ENCODE measurements at places on chromosomes 13 and 19.

DNA sequence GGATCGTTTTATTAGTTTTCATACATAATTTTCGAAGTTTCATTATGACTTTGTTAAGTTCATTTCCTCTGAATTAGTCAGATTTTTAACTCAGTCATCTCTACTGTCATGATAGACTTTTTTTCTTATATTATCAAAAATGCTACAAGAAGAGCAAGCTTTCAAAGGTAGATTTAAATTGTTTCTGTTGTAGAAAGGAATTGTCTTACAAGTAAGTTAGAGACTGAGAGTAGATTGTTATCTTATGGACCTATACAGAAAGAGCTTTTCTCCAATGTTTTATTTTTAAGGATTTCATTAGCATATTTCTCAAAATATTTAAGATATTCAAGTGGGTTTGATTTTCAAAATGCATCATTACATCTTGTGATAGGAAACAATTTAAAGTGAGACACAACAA is 2.7 kb downstream of the MAB21L1 start:
- no peak for DNase-seq

DNA sequence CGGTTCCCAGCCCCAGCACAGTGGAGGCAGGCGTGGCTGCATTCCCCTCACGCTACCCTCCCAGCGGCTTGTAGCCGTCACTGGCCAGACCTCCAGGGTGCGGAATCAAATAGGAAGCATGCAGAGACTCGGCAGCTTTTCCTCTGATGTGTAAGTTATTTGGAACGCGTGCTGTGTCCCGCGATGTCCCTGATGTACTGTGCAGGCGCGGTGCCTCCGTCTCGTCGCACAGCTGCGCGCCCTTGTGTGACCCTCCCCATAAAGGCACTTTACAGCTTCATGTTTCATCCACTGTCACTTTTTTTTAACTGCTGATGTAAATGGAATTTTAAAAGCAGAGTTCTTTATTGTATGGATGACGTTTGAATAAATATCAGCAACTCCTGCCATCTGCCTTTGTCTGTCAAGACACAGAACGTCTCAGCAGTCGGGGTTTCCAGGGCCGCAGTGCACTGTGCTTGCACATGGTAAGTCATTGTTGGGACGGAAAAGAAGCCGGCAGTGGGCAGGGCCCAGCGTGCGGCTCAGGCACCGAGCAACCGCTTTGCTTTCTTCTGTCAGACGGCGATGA is 7.3 kb upstream of the F7 start:
- no peak for DNase-seq

DNA sequence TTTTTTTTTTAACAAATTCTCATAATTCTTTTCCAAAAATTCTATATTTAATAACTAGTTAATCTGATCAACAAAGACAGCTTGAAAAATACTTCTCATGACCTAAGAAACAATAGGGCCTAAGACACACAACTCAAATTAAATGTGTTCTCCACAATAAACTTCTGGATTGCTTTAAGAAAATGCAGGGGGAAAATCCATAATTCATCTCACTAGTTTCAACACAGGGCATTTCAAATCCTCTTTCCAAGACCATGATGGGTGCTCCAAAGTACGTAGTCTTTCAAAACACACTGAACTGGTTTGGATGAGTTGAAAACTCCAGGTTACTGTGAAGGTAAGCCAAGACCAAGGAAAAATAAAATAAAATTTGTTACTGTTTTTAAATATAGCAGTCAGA is 62.6 kb downstream of the DCLK1 start:
- no peak for DNase-seq

DNA sequence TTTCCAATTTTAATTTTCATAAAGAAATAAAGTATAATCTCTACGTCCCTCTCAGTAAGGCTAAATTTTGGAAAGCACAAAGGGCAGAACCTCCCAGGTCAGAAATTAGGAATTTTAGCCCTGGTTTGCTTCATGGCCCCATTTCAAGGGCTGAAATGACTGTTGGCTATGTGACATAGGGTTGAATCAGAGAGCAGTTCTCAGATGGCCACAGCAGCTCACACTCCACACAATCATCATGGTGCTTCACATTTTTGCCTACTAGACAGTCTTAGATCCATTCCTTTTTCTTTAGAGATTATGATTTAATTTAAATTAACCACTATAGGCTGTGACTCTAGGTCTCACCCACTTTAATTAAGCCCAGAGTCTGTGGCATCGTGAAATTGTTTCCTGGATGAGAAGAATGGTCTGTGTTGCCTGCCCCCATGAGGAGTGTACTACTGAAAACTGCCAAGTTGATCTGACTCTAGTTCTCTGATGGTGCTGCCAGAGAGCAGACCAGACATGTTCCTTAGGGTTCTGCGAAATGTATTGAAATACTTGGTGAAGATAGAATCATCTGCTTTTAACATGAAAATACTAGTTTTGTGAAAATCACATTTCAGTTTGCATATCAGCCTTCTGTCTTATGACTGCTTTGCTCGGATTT is 57.4 kb downstream of the ESD start:
- DNase-seq, result no peak

All from stimulated activated CD8-positive, alpha-beta memory T cell treated with anti-CD3 and anti-CD28 coated beads, Interleukin-4, amount 100 ng/mL, for 1 hour (primary cell).